Activated naive CD8-positive, alpha-beta T cell treated with anti-CD3 and anti-CD28 coated beads, Interleukin-2, amount 10 ng/mL, durations not matched to agents 7 days and 5 days (primary cell): ENCODE measurements at places on chromosomes 11 and 22. TPM values are rescaled to one million over a fixed set of nuclear protein-coding genes. Genes with fewer than 3 reads are reported as not detected.

The OR10G4 gene
- not detected for total RNA-seq

The CCDC83 gene
- total RNA-seq, result not detected

DNA sequence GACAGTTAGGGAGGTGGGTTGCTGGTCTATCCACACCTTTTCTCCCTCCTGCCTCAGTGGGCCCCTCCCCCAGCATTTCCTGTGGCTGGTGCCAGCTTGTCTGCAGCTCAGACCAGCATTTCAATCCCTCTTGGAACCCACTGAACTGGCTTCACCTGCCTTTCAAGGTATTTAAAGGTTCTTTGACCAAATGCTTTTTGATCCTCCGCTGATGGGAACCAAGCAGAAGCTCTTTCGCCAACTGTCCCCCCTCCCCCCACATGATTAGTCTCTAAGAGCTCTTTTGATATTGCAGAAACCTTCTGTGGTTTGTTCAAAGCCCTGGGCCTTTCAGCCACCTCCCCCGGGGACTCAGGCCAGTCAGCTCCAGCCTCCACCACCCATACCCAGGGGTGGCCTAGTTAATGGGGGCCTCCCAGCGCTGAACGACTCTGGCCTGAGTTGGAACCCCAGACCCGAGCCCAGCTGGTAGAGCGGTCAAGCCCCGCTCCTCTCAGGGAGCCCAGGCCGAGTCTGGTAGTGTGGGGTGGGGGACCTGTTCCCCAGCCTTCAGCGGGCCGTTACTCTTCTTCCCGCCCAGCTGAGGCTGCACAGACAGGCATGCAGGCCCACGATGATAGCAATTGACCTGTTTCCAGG is 6.0 kb upstream of the SYT7 start:
- peaks cover 47% of the 10 kb centered on the region for H3K27me3 ChIP-seq
- DNase-seq, result no peak
- no peak overlapping the region for H3K4me3 ChIP-seq
- H3K36me3 ChIP-seq, result no peaks in the 10 kb centered on the region
- H3K27ac ChIP-seq, result no peak overlapping the region

DNA sequence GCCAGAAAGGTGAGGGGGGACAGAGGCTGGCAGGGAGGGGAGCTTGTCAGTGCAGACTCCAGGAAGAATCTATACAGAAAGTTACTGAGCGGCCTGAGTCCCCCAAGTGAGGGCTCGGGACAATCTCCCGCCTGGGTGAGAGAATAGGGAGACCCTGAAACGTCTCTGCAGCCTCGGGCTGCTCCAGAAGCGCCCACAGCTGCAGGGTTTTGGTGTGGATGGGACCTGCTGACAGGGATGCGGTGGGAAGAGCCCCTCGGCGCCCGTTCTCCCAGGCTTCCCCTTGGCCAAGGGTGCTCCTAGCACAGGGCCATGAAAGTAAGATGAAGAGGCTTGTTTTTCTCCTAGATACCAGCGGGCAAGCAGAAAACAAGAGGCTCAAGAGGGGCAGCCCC is 743 bp upstream of the RCE1 start:
- peaks cover 20% of the 10 kb centered on the region for H3K36me3 ChIP-seq
- H3K4me3 ChIP-seq, result peak overlapping the region; percentile 98
- peaks cover 40% of the 10 kb centered on the region for H3K4me1 ChIP-seq
- H3K27me3 ChIP-seq, result no peaks in the 10 kb centered on the region
- H3K27ac ChIP-seq, result peak overlapping the region; percentile 93
- DNase-seq, result no peak

DNA sequence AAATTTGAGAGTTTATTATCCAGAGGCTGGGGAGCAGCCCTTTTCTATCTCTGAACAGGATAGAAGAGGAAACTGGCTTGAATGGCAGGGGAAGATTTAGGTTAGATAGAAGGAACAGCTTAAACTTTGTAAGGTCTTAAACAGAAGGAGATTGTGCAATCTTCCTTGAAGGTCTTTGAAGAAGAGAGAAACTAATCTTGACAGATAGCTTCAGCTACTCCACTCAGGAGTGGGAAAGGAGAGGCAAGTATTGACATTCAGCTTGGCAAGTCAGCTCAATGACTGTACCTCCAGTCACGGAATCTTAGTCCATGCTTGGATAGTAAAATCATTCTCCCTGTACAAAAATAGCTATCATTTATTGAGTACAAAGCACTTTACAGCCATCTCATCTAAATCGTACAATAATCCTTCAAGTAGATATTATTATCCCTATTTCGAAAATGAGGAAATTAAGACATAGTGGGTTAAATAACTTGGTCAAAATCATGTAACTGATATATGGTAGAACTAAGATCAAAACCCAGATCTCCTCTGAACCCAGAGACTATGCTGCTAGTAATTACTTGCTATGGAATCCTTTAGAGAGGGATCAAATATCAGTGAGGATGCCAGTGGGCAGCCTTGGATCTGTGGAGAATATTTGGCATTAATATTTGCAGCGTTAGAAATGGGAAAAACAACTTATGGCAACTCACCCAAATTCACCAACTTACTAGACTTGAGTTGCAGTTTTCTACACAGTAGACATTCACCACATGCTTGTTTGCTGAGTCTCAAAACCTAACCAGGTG is 14.6 kb downstream of the C11orf97 start:
- H3K27ac ChIP-seq, result no peak overlapping the region
- no peak overlapping the region for H3K4me3 ChIP-seq
- peaks cover 27% of the 10 kb centered on the region for H3K27me3 ChIP-seq
- H3K36me3 ChIP-seq, result no peaks in the 10 kb centered on the region

DNA sequence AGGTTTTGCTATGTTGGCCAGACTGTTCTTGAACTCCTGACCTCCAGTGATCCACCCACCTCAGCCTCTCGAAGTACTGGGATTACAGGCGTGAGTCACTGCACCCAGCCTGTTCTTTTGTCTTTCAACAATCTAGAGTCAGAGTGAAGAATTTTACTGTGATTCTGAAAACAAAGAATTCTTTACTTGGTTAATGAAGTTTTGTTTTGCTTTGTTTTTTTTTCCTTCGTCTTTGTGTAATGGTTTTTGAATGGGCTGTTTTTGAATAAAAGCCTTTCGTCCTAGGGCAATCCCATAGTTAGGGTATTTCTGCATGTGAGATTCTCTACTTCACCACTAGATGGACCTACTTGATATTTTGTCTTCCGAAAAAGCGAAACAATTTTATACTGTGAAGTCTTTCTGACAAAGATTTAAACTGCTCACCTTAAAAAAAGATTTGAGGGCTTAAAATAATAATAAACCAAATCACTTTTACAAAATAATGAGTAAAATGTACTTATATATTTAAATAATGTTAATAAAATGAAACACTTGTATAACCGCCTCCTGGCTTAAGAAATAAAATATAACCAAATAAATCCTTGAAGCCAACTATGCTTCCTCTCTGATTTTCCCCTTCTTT is 43.4 kb upstream of the SC5D start:
- no peaks in the 10 kb centered on the region for H3K27me3 ChIP-seq
- H3K36me3 ChIP-seq, result peaks cover 4% of the 10 kb centered on the region
- H3K27ac ChIP-seq, result no peak overlapping the region
- H3K4me1 ChIP-seq, result peaks cover 3% of the 10 kb centered on the region
- no peak for DNase-seq
- no peak overlapping the region for H3K4me3 ChIP-seq

- H3K27ac ChIP-seq, result no peak overlapping the region
- no peak overlapping the region for H3K4me3 ChIP-seq
- H3K4me1 ChIP-seq, result no peaks in the 10 kb centered on the region
- H3K36me3 ChIP-seq, result no peaks in the 10 kb centered on the region
- H3K27me3 ChIP-seq, result no peaks in the 10 kb centered on the region
Measured at GRCh38 chr11:41245184-41245583, 214.3 kb downstream of the LRRC4C start.

GRCh38 chr11:88341522-88342251 is 4.2 kb upstream of the CTSC start:
- peaks cover 14% of the 10 kb centered on the region for H3K36me3 ChIP-seq
- H3K27me3 ChIP-seq, result no peaks in the 10 kb centered on the region
- no peak overlapping the region for H3K4me3 ChIP-seq
- peaks cover 48% of the 10 kb centered on the region for H3K4me1 ChIP-seq
- no peak overlapping the region for H3K27ac ChIP-seq

DNA sequence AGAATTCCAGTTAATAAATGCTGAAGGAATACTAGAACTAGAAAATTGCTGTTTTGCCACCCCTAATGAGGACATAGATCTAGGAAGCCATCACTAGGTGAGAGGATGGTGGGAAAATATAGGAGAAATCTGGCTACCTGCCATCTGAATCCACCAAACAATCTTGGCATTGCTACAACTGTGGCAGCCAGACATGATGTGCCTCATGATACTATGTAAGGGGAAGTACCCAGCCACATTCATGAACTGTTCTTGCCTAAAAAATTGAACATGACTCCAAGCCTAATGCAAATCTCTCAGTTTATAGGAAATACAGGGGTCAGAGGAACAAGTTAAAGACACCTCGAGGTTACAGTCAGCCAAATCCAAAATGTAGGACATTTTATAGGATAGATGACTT is 72.8 kb downstream of the SFI1 start:
- H3K4me3 ChIP-seq, result no peak overlapping the region
- H3K27me3 ChIP-seq, result no peaks in the 10 kb centered on the region
- H3K36me3 ChIP-seq, result peaks cover 17% of the 10 kb centered on the region
- H3K4me1 ChIP-seq, result peaks cover 4% of the 10 kb centered on the region

- peaks cover 3% of the 10 kb centered on the region for H3K4me1 ChIP-seq
- no peaks in the 10 kb centered on the region for H3K36me3 ChIP-seq
- H3K27ac ChIP-seq, result no peak overlapping the region
- no peak for DNase-seq
Measured at GRCh38 chr22:20624161-20624616, 116.8 kb downstream of the MED15 start.

- H3K4me1 ChIP-seq, result no peaks in the 10 kb centered on the region
- no peak overlapping the region for H3K27ac ChIP-seq
- no peaks in the 10 kb centered on the region for H3K27me3 ChIP-seq
- no peak overlapping the region for H3K4me3 ChIP-seq
- DNase-seq, result no peak
Measured at GRCh38 chr11:132357811-132358572, 987.6 kb downstream of the NTM start.

DNA sequence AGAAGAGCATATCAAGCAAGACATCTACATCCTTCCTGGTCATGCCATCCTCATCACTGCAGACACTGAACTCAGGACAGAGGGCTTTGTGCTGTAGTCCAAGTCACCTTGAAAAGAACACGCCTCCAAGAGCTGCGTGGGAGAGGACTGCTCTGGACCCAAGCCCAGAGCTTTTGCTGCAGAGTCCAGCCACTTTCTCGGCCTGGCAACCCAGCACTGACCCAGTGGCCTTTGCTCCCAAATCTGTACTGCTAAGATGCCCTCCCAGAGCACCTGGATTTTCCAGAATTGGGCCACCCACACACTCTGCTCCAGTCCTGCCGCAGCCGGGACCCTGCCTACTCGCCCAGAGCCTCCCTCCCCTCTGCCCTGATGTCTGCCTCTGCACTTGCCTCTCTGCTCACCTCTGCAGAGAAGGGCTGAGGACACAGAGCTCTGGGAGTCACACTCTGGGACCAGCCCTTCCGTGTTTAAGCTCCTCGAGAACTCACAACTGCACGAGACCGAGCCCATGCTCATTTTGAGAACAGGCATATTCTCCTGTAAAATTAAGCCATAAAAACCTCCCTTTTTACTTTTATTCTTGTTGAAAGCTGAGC is 83.8 kb upstream of the CSNK2A3 start:
- H3K4me1 ChIP-seq, result no peaks in the 10 kb centered on the region
- no peaks in the 10 kb centered on the region for H3K27me3 ChIP-seq
- no peak overlapping the region for H3K27ac ChIP-seq
- no peak for DNase-seq
- no peaks in the 10 kb centered on the region for H3K36me3 ChIP-seq

- H3K4me3 ChIP-seq, result no peak overlapping the region
- DNase-seq, result no peak
- H3K27ac ChIP-seq, result no peak overlapping the region
- no peaks in the 10 kb centered on the region for H3K27me3 ChIP-seq
Measured at GRCh38 chr11:124122123-124122522, 6.9 kb downstream of the VWA5A start.

The SWAP70 gene
- 9.4 TPM for total RNA-seq

GRCh38 chr11:73017024-73017751 is 124.9 kb downstream of the FCHSD2 start:
- peaks cover 37% of the 10 kb centered on the region for H3K36me3 ChIP-seq
- DNase-seq, result no peak
- no peak overlapping the region for H3K27ac ChIP-seq
- H3K27me3 ChIP-seq, result no peaks in the 10 kb centered on the region
- peaks cover 4% of the 10 kb centered on the region for H3K4me1 ChIP-seq

GRCh38 chr11:107908211-107908610 is 20.0 kb upstream of the RAB39A start:
- no peaks in the 10 kb centered on the region for H3K4me1 ChIP-seq
- DNase-seq, result no peak
- H3K4me3 ChIP-seq, result no peak overlapping the region
- no peaks in the 10 kb centered on the region for H3K36me3 ChIP-seq

GRCh38 chr11:2381494-2382128 is 4.5 kb downstream of the CD81 start:
- no peak for DNase-seq
- H3K4me3 ChIP-seq, result no peak overlapping the region
- H3K27ac ChIP-seq, result no peak overlapping the region
- H3K4me1 ChIP-seq, result peaks cover 23% of the 10 kb centered on the region
- peaks cover 7% of the 10 kb centered on the region for H3K36me3 ChIP-seq

The GPR83 gene
- total RNA-seq, result 0.20 TPM

The TRIM48 gene
- total RNA-seq, result not detected

The CHRNA10 gene
- total RNA-seq, result 3.2 TPM

- no peaks in the 10 kb centered on the region for H3K36me3 ChIP-seq
- H3K27me3 ChIP-seq, result peaks cover 2% of the 10 kb centered on the region
- no peak overlapping the region for H3K4me3 ChIP-seq
- DNase-seq, result no peak
- H3K4me1 ChIP-seq, result no peaks in the 10 kb centered on the region
- H3K27ac ChIP-seq, result no peak overlapping the region
Measured at GRCh38 chr11:30414244-30414643, 91.3 kb downstream of the ARL14EP start.

The FLRT1 gene
- total RNA-seq, result not detected

DNA sequence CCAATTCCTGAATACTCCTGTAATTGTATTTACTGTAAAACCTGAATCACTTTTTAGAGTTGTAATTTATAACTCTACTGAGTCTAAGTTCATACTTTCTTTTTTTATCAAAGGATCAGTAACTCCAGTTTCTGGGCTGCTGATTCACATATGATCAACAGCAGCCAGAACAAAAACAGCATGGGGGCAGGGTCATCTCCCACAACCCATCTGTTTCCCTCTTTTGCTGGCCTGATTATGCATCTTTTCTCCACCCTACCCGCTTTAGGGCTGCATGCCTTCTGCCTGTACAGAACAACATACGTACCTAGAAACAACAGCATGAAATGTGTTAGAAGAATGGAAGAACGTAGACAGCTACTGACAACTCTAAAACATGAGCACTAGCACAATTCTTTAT is 76.0 kb downstream of the MRTFA start:
- DNase-seq, result no peak
- no peak overlapping the region for H3K4me3 ChIP-seq
- H3K27ac ChIP-seq, result no peak overlapping the region
- H3K36me3 ChIP-seq, result peaks cover 9% of the 10 kb centered on the region
- no peaks in the 10 kb centered on the region for H3K27me3 ChIP-seq

The HBB gene
- total RNA-seq, result not detected
